ENCODE measurements at places on chromosomes 7 and 10.

DNA sequence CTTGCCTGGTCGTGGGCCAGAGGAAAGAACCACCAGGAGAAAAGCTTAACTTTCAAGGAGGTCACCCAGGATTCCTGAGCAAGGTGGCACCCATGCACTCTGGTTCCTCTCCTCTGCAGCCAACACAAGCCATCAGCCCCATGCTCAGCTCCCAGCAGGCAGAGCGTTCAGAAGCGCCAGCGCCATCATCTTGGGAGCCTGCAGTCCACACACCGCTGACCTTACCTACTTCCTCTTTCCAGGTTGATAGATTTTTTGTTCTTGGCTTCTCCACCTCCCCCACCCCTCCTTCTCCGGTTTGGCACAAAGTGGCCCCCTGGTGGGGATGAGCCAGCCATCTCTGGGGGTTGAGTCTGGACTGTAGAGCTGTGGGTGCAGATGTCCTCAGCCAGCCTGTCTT, 1.7 kb upstream of the WDR86 start:
- DNase-seq, result no peak

DNA sequence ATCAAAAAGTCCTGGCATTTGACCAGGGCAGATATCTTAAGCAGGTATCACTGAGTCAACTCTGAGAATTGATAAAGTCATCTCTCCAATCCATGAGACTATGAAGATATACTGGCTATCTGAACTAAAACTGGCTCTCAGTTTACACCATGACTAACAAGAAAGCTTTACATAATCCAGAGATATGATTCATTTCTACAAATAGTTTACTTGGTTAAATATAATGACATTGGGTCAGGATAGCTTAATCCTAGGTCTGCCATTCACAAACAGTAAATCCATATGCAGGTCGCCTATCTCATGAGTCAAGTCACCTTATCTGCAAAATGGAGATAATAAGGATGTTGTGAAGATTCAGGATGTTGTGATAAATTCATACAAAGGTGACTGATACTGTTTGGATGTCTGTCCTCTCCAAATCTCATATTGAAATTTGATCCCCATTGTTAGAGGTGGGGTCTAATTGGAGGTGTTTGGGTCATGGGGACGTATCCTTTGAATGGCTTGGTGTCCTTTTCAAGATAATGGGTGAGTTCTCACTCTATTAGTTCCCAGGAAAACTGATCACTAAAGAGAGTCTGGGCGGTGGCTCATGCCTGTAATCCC, 117.4 kb downstream of the JMJD1C start:
- no peak for DNase-seq

DNA sequence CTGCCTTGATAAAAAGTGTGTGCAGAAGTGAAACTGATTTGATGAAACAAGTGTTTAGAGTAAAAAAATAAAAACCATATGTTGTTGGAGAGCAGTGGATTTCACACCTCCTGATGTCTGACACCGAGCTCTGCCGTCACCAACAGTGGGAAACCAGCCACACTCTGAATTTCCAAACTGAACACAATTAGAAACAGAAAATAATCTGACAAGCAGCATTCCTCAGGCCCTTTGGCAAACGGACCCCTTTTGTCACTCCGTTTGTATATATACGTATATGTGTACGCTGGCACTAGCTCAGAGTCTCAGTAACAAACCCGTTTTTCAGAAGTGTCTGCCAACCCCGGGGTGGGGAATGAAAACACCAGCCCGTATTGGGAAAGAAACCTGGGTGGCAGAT, 32.4 kb downstream of the TACC2 start:
- no peak for DNase-seq

- no peak for DNase-seq
Measured at GRCh38 chr10:116311706-116312490, 12.3 kb upstream of the CCDC172 start.
